ENCODE measurements at places on chromosomes 5 and 9.

DNA sequence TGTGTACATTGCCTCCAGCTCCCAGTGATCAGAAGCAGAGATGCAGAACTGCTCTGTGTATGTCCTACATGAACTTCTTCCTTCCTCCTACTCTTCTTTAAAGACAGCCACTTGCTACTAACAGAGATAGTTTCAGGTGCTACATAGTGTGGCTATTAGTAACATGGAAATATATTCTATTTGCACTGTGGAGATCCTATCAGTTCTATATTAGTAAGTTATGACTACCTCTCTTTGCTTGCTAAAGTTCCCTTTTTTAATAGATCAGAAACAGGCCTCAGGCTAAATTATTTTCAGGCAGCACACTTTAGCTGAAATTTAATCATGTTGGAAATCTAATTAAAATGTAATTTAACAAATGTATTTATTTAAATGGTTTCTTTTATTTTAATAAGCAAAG, 64.4 kb upstream of the TNFSF8 start:
- DNase-seq: no peak

DNA sequence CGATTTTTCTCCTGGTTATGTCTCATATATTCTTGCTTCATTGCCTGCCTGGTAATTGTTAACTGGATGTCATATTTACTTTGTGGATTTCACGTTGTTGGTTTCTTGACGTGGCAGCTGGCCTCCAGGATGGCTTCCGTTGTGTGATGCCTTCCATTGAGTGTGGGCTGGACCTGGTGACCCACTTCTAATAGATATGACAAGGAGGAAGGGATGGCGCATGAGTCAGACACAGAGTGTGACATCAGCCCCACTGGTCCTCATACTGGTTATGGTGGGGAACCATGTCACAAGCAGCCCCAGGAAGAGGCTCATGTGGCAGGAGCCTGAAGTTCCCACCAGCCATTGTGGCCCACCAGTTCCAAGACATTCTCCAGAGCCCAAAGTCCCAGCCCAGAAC, 6.4 kb upstream of the PAEP start:
- DNase-seq: no peak

DNA sequence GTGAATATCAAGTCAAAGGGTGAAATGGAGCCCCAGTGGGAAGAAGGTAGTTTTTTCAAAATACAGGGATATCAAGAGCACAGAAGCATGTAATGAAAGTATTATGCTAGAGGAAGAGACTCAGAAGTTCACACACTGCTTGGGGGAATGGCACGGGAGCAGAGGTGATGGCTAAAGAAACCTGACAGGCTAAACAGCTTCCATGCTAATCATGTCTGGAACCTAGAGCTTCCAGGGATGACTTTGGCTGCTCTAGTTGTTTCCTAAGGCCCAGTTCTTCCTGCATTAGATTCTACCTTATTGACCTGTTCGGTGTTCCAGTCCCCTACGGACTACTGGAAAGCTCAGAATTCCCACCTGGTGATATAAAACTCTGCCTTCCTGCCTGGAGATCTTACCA, 34.3 kb downstream of the TRIM32 start:
- no peak for DNase-seq

- DNase-seq: no peak
Observed at GRCh38 chr9:113427629-113428028, 17.1 kb downstream of the C9orf43 start.

DNA sequence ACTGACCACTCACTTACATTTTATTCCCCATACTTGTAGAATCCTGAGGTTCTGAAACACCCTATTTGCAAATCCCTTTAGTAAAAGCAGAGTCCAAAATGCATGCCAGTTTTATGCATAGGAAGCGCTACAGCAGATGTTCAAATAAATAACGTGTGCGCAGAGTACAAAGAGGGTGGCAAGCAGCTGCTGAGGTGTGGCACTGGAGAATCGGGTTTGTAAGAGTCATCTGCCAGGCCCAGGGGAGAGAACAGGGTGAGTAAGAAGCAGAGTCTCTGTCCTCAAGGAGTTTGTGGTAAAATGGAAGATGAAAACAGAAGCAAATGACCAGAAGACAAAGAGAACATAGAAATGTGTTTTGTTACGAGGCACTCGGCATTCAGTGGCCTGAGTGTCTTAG, 288.8 kb downstream of the GLIS3 start:
- no peak for DNase-seq

- no peak for DNase-seq
Observed at GRCh38 chr5:104344809-104345208, 782.2 kb upstream of the NUDT12 start.

DNA sequence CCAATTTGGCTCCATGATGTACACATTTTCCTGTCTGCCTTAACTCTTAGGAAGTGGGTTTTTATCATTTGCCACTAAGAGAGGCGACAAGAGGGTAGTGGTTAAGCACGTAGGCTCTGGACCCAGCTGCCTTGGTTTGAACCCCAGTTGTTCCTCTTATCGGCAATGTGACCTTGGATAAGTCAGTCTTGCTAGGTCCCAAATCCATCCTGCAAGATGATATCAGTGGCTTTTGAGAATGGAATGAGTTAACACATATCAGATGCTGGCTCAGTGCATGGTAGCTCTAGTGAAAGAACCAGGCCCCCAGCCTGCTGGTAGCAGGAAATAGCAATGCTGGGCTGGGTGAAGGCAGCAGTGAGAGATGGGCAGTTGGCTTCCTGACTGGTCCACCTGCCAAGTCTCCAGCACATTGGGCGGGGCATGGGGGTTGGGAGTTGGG, 72.5 kb downstream of the STK10 start:
- no peak for DNase-seq

- DNase-seq: no peak
Observed at GRCh38 chr9:127540664-127541041, 71.4 kb upstream of the STXBP1 start.

GRCh38 chr9:18601956-18602355, 128.0 kb downstream of the ADAMTSL1 start:
- no peak for DNase-seq

GRCh38 chr9:116123171-116123570, 30.4 kb upstream of the PAPPA start:
- DNase-seq: no peak

DNA sequence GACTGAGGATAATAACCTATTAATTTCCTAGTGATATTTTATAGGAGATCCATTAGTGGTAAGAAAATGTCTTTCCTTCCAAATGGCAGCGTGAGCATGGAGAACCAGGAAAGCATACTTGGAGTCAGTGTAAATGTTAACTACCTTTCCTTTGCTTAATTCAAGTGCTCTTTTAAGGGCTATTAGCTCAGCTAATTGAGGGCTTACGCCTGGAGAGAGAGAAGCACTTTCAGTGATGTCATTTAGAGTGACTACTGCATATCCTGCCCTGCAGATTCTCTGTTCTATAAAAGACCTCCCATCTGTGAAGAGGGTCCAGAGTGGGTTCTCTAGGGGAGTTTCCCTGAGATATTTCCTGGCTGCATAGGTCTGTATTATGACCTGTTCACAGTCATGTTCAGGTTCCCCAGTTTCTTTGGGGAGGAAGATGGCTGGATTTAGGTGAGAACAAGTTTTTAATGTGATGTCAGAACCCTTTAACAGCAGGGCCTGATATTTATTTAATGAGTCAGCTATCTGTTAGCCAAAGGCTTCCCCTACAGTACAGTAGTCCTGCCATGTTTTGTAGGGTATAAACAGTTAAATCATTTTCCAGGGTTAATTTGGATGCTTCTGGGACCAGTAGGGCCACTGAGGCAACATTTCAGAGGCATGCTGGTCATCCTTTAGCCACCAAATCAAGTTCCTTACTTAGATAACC, 89.6 kb downstream of the TRIM36 start:
- no peak for DNase-seq

- no peak for DNase-seq
Observed at GRCh38 chr5:104016646-104017045, 454.1 kb upstream of the NUDT12 start.

- DNase-seq: no peak
Observed at GRCh38 chr5:170497311-170498038, 6.3 kb upstream of the KCNIP1 start.

- DNase-seq: no peak
Observed at GRCh38 chr5:181223729-181224389, 778 bp downstream of the TRIM41 start.

- no peak for DNase-seq
Observed at GRCh38 chr9:89476546-89476945, 21.4 kb downstream of the SEMA4D start.

- DNase-seq: no peak
Observed at GRCh38 chr5:18102733-18103132, 468.5 kb downstream of the TAF11L14 start.

GRCh38 chr5:146560205-146560812, 44.3 kb upstream of the GPR151 start:
- no peak for DNase-seq

GRCh38 chr9:37990404-37991015, 78.5 kb downstream of the SHB start:
- no peak for DNase-seq

- DNase-seq: no peak
Observed at GRCh38 chr5:126168785-126169184, 254.4 kb upstream of the GRAMD2B start.

GRCh38 chr9:115107701-115108100, 10.3 kb downstream of the TNC start:
- DNase-seq: no peak

DNA sequence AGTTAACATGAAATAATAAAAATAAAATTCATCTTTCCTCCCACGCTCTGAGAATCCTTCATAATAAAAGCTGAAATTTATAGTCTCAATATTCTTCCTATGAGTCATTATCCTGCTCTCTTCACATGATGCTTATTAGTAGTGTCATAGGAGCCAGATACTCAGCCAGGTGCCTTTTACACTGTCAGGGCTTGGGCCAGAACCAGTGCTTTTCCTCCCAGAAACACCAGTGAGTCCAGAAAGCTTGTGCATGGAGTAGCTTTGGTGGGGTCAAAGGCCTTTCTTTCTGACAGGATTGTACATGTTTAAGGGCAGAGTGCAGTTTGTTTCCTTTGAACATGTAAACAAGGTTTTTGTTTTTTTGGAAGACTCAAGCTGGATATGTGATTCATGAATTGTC, 6.8 kb downstream of the LSM11 start:
- no peak for DNase-seq
